ENCODE measurements at places on chromosomes 7 and 10.

DNA sequence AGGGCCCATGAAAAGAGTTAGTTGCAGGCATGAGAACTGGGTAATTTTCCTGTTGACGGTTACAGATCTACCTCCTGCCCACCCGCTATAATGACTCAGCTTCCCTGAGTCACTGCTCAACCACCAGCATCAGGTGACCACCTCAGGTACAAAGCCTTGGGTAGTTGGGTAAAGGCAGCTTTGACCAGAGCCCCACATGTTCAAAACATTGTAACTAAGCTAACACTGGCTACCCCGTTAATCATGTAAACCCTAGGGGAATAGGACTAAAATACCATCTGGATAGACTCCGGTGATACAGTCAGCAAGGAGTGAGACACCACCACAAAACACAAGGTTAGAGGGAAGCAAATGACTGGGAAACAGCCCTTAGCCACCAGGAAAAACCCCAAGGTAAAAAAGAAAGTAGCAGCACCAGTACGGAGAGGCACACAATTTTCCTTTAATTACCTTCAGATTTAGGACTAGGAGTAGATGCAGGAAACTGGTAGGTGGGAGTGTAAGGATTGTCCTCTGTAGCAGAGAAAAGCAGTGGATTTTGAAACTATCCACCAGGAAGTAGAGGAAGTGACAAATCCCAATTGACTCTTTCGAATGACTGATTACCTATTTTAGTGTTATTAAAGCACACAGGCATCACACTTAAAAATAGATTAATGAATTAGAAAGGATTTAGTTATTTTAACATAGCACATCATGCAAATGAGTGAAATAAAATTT, 103.5 kb upstream of the PDLIM1 start:
- no peak for DNase-seq

DNA sequence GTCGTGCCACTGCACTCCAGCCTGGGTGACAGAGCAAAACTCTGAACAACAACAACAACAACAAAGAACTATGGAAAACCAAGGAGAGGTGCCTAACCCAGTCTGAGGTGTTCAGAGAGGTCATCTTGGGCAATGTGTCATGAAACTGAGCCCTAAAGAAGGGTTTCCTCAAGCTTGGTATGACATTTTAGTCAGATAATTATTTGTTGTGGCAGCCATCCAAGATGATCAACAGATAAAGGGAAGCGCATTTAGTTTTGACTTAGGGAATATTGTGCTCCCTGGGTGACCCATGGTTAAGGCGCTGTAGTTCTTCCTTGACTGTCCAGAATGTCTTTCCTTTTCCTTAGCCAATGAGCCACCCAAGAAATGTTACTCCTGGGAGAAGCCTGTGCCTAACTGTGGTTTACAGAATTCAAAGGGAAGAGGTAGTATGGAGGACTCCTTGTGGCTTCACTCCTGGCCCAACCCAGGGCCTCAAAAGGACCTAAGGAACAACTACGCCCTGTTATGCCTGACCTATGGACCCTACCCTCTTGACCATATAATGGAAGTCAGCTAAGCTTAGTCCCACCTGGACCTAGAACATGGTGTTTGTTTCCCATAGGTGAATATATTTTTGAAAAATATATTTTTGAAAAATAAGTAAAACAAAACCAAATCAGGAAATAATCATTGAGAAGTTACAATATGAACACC, 42.4 kb downstream of the TPST1 start:
- no peak for DNase-seq

DNA sequence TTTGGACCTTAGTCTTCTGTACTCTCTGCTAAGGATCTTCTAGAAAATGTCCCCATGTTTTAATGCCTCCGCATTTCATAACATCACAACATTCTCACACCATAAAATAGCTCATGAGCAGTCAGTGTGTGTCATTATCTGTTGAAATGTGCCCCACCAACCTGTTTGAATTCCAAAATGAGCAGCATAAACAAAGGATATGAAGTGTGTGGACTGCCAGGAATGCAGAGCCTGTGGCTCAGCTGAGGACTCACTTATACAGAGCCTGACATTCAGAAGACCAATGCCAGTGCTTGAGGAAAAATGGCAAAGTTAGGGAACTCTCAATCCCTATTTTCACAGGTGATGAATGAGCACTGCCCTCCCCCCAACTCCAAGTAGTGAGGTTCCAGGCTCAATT, 621.4 kb downstream of the POM121L12 start:
- no peak for DNase-seq

GRCh38 chr7:135317676-135318325, 84.2 kb downstream of the STRA8 start:
- no peak for DNase-seq

DNA sequence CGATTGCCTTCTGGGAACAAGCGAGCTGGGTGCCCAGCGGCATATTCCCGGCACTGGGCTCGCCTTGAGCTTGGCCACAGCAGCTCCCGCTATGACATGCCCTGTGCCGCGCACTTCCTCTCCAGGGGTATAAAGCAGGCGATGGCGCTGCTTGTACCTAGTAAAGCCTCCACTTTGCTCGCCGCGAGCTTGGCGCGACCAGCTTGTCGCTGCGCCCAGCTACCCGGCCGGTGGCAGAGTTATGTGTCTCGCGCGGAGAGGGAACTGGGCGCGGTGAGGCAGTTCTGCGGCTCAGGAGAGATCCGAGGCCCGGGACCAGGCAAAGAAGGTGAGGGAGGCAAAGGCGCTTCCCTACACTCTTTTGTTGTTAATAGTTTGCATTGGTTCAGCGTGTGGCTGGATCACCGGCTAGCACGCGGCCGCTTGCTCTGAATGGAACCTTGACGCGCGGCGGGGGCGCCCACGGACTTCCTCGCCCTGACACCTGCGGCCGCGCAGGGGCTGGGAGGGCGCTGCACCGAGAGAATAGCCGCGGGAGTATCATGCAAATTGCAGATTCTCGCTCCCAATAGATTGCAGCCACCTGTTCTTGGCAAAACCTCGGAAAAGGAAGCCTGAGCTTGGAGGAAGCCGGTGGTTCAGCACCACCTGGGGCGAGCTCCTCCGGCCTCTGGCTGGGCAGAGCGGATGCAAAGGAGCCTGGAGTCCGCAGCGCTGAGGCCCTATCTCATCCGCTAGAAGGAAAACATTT, 3.0 kb upstream of the BUB3 start:
- DNase-seq = no peak

DNA sequence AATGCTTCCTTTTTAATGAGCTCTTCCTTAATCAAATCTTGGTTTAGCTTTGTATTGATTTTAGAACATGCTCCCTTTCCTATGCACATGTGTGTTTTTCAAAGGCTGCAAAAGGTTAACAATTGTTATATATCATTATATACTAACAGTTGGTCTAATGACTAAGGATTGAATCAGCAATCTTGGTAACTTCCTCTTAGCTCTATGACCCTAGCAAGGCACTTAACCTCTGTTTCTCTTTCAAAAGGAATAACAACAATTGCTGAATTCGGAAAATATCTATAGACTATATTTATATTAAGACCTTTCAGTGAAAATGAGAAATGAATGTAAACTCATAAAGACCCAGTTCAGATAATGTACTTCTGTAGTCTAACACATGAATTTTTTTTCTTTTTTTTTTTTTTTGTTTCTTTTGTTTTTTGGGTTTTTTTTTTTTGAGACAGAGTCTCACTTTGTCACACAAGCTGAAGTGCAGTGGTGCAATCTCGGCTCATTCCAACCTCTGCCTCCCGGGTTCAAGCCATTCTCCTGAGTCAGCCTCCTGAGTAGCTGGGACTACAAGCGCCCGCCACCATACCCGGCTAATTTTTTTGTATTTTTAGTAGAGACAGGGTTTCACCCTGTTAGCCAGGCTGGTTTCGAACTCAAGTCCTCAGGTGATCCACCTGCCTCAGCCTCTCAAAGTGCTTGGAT, 48.8 kb downstream of the HOXA1 start:
- DNase-seq = peak; percentile 53

DNA sequence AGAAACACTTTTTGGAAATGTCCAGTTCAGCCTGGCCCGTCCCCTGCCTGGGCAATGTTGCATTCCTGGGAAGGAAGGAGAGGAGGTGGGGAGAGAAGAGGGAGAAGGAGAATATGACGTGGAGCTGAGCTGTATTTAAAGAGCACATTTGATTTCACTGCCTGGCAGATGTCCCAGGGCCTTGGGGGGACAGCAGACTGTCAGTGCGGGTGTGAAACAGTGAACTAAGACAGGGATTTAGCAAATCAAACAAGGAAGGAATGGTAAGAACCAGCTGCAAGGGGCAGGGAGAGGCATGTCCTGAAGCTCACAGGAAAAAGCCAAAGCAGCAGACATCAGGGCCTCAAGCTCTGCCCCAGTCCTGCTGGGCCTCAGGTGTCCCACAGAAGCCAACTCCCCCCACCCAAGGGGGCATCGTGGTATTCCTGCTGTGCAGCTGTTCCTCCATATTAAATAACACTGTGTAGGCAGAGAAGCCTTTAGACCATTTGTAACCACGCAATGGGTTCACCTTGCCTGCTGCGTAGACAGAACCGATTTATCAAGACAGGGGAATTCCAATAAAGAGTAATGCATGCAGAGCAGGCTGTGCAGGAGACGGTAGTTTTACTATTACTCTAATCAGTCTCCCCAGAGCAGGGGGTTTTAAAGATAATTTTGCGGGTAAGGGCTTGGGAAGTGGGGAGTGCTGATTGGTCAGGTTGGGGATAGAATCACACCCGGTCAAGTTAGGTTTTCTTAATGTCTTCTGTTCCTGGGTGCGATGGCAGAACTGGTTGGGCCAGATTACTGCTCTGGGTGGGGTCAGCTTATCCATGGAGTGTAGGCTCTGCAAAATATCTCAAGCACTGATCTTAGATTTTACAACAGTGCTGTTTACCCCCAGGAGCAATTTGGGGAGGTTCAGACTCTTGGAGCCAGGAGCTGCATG, 18.3 kb downstream of the LEP start:
- peak; percentile 54 for DNase-seq

DNA sequence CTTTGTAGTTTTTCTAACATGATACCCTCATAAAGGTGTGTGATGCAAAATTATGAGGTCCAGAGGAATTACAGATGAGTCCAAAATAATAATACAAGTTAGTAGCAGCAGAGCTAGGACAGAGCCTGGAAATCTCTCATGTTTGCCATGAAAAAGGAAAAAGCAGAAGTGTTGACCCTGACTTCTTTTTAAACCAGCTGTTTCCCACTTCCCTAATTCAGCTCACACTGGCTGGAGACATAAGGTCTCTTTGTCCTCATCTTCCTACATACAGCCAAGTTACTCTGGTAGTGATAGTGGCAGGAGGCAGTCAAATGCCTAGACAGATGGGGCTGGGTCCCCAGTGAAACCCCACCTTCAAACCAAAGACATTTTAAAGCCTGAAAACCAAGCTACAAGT, 269.2 kb downstream of the C7orf25 start:
- DNase-seq = no peak

GRCh38 chr7:102260856-102261255, 25.8 kb upstream of the SH2B2 start:
- peak; percentile 37 for DNase-seq

- no peak for DNase-seq
Measured at GRCh38 chr7:102180727-102181126, 105.9 kb upstream of the SH2B2 start.

- no peak for DNase-seq
Measured at GRCh38 chr7:151086802-151087244, 548 bp downstream of the AGAP3 start.

DNA sequence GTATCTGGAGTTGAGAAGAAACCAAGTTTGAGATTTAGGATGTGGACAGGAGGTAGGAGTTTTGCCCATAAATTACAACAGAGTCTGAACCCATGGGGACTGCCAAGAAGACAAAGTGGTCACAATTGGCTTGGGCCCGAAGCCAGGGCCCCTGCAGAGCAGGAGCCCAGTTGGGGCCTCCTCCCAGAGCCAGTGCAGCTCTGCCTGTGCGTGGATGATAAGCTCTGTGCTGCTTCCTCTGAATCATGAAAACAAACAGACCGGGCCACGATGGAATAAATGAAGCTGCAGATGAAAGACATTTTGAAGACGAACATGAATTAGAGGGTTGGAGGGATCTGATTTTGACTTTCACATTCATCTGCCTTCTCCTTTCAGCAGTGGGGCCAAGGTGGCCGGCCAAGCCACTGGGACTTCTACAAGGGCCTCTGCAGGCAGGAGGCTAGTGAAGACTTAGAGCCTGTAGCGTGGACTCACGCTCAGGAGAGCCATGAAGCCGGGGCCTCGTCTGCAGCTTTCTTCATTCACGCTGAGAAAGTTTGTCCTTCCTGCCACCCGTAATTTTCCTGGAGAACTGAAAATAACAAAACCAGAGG, 156.8 kb upstream of the LYZL1 start:
- DNase-seq = no peak

- DNase-seq = no peak
Measured at GRCh38 chr10:42753507-42754154, 29.0 kb upstream of the BMS1 start.

GRCh38 chr10:6167456-6167855, 35.3 kb upstream of the PFKFB3 start:
- no peak for DNase-seq

GRCh38 chr10:17199351-17199804, 2.1 kb downstream of the TRDMT1 start:
- DNase-seq = peak; percentile 57

DNA sequence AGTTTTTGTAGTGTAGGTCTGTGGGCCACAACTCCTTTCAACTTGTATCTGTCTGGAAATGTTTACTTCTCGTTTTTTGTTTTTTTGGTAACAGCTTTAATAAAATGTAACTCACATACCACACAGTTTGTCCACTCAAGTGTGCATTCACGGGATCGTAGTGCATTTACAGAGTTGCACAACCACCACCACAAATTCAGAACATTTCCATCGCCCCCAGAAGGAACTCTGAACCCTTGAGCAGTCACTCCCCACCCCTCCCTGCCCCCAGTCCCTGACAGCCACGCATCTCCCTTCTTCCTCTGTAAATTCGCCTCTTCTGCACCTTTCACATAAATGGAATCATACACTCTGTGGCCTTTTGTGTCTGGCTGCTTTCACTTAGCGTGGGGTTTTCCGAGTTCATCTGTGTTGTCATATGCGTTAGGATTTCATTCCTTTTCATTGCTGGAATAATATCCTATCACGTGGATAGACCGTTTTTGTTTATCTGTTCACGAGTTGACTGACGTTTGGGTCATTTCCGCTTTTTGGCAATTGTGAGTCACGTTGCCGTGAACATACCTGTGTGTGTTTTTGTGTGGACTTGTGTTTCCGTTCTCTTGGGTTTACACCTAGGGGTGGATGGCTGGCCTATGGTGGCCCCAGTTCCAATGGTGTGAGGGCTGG, 10.3 kb downstream of the JAKMIP3 start:
- no peak for DNase-seq

DNA sequence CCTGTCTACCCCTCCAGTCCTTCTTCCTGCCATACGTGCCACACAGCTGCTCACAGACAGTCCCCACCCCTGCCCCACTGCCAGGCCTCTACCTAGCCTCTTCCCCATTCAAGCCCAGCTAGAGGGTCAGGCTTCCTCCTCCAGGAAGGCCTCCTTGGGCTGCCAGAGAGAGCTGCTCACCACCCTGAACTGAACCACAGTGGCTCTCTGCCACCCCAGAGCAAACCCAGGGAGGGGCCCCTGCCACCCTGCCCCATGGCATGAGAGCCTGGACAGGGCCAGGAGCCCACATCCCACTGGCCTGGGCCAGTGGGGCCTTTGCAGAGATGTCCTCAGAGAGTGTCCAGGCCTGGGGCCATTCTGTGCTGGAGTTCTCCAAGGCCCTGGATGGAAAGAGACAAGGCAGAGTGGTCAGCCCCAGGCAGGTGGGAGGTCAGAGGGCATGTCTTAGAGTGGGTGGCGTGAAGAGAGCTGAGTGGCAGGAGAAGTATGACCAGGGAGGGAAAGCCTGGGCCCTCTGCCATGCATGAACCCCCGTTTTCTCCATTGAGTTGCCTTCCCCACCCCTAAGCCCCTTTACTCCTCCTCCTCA, 40.4 kb downstream of the TMEM270 start:
- no peak for DNase-seq

GRCh38 chr7:47441796-47442604, 139.9 kb downstream of the TNS3 start:
- DNase-seq = no peak

- DNase-seq = no peak
Measured at GRCh38 chr10:82821043-82821442, 946.0 kb downstream of the NRG3 start.
